ENCODE measurements at places on chromosomes 11 and 22. TPM values are rescaled to one million over a fixed set of nuclear protein-coding genes. Genes with fewer than 3 reads are reported as not detected.

The GNAZ gene
- total RNA-seq = 0.89 TPM

The CCDC73 gene
- total RNA-seq = not detected

The MB gene
- 0.24 TPM for total RNA-seq

GRCh38 chr11:10550503-10551289 is 9.7 kb upstream of the RNF141 start:
- DNase-seq = no peak

DNA sequence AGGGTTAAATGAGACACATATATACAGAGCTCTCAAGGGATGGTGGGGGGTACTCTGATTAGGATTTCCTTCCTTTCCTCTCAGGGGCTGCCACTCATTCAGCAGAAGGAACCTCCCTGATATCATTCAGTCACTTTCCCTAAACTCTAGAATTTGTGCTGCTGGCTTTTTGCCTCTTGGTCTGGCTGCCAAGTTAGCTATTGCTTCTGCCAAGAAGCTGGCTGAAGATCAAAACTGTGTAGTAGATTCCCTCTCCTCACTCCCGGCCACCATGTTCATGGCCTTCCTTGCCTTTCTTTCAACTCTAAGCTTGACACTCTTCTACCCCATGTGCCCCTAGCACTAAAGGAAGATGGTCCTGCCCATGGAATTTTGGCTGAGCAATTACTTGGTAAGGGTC is 18.7 kb downstream of the SLC6A5 start:
- no peak for DNase-seq

GRCh38 chr22:26828311-26828710 is 170.9 kb downstream of the MIAT start:
- no peak for DNase-seq

DNA sequence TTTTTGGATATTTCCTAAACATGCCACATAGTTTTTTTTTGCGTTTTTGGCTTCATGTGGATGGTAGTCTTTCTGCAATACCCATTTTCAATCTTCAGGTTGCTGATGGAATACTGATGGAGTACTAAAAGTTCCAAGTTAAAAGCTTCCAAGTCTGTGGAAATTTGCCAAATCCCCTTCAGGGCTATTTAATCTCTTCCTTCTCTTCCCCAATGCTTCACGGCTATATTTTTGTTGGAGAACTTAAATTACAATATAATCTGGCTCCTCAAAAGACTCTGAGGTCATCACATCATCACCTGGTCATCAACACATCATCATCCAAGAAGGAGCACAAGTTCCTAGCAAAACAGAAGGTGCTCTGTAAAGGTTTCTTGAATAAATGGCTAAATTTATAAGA is 881.0 kb upstream of the TENM4 start:
- no peak for DNase-seq

The GGA1 gene
- 81.5 TPM for total RNA-seq

GRCh38 chr11:118911880-118912741 is 13.6 kb downstream of the BCL9L start:
- DNase-seq = peak; percentile 87

- DNase-seq = no peak
Measured at GRCh38 chr22:47678636-47679287, 916.3 kb downstream of the TBC1D22A start.

The OR51E1 gene
- total RNA-seq = not detected

The IL17REL gene
- total RNA-seq = 0.36 TPM

DNA sequence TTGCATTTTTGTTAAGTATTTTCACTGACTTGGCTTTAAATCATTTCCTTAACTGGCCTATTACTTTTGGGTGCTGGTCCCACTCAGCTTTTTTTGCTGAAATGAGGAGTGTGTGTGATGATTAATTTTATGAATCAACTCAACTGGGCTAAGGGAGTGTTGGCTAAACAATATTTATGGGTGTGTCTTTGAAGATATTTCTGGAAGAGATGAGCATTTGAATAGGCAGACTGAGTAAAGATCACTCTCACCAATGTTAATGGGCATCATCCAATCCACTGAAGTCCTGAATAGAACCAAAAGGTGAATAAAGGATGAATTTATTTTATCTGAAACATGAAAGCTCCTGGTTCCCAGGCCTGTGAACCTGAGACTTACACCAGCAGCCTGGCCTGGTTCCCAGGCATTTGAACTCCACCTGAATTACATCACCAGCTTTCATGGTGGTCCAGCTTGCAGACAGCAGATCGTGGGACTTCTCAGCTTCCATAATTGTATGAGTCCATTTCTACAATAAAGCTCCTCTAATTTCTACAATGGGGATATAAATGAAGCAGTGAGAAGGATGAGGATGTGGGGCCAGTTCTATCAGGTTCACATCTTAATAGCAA is 241.3 kb upstream of the ZC3H12C start:
- DNase-seq = no peak

DNA sequence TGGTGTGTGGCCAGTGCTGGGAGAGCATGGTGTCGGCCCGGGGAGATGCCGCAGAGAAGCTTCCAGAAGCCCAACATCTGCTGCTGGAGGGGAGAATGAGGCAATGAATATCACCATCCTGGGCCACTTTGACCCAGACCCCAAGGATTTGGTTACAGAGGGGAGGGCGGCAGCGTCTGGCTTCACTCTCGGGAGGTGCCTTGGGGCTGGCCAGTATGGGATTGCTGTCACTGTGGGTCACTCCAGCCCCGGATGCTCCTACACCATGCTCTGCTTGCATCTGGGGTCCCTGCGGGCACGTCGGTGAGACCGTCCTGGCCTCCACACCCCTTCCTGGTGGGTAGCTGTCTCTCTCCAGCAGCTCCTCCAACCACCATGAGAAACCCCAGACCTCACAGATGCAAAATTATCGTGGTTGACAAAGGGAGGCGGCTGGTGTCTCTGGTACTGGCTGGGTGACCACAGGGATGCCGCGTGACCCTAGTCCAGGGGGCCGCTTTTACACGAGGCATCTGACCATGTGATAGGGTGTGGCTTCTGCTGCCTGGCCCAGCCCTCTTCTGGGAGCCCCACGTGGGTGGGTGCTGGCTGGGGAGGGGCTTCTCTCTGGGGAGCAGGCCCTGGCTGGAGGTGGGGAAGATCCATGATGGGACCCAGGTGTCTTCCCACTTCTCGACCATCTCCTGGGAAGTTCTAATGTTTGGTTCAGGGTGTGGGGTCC is 5.7 kb downstream of the KCNQ1 start:
- DNase-seq = no peak

DNA sequence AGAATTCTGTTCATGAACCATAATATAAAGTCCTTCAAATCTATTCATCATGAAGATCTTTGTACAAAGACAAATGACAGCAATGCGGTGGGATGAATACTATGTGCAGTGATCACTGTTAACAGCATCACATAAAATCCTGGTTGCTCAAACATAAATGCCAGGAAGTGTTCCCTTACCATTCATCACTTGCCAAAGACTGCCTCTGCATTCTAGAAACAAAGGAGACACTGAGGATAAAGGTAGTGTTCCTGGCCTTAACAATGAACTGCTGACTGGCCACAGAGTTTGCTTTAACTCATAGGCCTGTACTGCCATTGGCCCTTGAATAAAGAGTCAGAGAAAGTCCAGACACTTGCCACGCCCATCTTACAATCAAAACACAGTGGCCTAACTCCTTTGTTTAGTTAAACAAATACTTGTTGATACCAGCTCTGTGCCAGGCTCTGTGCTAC is 29.5 kb downstream of the C2CD3 start:
- DNase-seq = no peak

GRCh38 chr11:42249401-42249800 is 789.9 kb upstream of the LRRC4C start:
- no peak for DNase-seq

GRCh38 chr11:61659413-61660196 is 20.6 kb upstream of the DAGLA start:
- no peak for DNase-seq

- DNase-seq = no peak
Measured at GRCh38 chr11:130051082-130051481, 18.6 kb upstream of the APLP2 start.

The GGTLC3 gene
- not detected for total RNA-seq

DNA sequence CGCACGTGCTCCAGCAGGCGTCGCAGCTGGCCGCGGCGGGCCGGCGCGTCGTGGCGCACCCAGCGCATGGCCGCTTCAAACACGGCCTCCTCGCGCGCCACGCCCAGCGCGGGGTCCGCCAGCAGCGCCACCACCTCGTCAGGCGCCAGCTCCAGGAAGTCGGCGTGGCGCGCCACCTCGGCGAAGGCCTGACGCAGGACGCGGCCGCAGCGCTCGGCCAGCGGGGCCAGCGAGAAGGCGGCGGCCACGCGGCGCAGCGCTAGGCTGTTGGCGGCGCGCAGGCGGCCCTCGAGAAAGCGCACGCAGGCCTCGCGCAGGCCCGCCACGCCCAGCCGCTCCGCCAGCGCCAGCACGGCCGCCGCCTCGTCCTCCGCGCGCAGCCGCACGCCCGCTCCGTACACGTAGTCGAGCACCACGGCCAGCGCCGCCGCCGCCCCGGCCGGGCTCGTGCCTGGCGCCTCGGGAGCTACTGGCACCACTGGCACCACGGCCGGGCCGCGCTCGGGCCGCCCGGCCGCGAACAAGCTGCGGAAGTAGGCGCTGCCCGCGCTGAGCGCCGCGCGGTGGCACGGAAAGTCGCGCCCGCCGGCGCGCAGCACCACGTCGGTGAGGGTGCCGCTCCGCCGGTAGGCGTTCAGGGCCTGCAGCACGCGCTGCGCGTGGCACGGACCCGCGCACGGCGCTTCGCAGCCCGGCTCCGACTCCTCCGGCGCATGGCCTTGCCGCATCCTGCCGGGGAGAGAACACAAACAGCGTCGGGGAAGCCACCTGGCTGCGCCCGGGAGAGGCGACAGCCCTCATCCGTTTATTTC is 2.9 kb downstream of the KLHL35 start:
- DNase-seq = peak; percentile 69

The MUC15 gene
- not detected for total RNA-seq

The C11orf16 gene
- not detected for total RNA-seq

The NPTXR gene
- 6.4 TPM for total RNA-seq

DNA sequence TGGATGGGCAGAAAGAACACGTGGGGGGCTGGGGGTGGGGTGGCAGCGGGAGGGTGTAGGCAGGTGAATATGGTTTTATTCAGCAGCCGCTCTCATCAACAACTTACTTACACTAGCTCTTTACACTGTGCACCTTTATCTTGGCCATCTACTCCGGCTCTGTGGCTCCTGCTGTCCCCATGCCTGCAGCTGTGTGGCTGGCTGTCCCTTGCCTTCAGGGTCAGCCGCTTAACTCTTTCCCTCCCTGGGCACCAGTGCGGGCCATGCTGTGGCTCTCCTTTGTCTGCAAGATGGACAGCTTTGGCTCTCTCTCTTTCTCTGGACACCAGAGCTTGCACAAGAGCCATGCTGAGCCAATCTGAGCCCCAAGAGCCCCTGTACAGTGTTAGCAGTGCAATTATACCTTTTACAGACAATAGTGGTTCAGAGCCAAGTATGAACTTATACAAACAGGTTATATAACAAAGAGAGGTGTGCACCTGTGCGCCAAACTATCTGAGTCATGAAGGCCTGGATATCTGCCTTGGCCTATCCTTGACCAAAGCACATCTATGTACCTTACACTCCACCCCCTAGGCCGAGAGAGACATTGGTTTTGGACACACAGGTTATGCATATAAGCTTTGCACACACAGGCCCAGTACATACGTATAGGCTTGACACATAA is 94.3 kb upstream of the CTSC start:
- no peak for DNase-seq

DNA sequence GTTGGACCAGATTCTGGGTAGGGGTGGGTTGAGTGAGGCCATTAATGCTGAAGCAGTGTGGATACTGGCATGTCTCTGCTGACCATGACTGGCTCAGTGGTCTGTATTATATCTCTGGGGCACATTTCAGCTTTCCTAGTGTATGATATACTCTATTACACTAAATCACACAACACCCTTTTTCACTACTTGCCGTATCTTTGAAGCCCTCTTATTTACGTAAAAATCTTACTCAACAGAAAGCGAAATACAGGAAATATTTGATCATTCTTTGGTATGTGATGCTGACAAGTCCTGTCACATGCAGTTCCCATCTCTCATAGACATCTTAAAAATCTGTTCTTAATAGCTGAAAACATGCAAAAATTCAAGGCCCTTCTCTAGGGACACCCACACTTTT is 40.3 kb downstream of the OR5B17 start:
- DNase-seq = no peak

GRCh38 chr11:47249378-47249715 is 733 bp upstream of the ACP2 start:
- DNase-seq = no peak

The LRRC4C gene
- total RNA-seq = not detected

- DNase-seq = peak; percentile 16
Measured at GRCh38 chr11:28697920-28698827, 590.0 kb downstream of the METTL15 start.

DNA sequence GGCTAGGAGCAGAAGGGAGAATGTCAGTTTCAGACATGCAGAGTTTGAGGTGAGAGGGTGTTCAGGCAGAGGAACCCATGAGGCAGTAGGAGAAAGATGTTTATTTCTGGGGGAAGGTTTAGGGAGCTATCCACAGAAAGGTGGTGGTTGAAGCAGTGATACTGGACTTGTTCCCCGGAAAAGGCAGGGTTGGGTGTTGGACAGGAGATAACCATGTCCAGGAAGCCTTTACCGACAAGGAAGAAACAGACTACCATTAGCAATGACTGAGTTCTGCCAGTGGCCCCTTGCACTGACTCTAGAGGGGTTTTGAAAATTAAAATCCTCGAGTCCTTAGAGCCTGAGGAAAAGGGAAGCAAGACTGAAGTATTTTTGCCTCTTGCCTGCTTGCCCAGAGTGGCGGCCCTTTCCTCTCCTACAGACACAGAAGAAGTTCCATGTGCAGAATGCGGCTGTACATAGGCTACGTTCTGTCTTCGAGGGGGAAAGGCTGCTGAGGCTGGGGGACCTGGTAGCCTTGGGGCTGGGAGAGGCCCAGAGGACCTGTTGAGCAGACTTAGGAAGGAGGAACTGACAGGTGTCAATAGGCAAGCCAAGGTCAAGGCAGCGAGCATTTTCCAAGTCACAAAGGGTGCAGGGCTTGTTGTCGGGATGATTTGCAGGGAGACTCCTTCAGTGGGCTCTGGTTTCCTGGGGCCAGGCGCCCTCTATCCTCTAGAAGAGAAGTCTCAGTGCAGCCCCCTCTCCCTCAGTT is 146.7 kb downstream of the LDLRAD3 start:
- DNase-seq = no peak

DNA sequence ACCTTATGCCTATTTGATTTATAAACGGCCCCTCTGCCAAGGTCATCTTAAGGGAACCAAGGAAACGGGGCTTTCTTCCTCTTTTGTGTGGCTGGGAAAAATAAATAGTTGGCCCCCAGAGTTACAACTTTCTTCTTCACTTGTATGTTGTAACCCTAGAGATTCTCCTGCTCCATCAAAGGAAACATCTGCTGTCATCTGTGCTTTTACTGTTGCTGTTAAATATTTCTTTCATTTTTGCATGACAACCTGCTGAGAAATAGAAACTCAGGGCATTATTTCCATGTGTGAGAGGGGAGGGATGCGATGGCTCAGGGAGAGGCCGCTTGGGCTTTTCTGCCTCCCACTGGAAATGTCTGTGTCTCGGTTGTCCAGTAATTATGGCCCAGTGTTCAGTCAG is 21.8 kb upstream of the CDC42EP2 start:
- DNase-seq = no peak

DNA sequence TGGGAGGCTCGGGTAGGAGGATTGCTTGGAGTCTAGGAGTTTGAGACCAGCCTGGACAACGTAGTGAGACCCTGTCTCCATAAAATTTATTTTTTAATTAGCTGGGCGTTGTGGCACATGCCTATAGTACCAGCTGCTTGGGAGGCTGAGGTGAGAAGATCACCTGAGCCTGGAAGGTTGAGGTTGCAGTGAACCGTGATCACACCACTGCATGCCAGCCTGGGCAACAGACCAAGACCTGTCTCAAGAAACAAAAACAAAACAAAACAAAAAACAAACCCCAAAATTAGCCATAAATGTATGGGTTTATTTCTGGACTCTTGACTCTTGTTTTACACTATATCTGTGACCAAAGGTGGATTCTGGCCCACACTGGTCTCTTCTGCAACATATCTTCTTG is 41.6 kb downstream of the EIF3F start:
- DNase-seq = no peak
